ENCODE measurements at places on chromosomes 12 and 14.

DNA sequence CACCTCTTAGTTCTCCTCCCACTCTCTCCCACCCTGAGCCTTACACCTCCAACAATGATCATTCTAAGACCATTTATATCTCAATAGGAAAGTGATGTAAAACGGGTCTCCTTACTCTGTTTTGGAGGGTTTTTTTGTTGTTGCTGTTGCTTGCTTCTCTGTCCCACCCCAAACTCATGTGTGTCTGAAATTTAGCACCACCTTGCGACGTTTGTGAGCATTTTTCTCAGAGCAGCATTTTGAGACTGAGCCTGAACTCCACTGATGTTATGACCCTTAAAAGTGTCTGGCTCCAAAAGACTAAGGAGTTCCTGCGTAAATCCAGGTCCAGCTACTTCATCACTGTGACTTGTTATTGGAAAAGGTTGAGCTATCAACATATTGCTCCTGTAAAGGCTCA lies 155.0 kb downstream of the DAD1 start:
- H3K27me3 ChIP-seq = no peaks in the 10 kb centered on the region
- no peak overlapping the region for H3K27ac ChIP-seq
- no peak for DNase-seq
- no peaks in the 10 kb centered on the region for H3K4me1 ChIP-seq
- no peaks in the 10 kb centered on the region for H3K36me3 ChIP-seq

DNA sequence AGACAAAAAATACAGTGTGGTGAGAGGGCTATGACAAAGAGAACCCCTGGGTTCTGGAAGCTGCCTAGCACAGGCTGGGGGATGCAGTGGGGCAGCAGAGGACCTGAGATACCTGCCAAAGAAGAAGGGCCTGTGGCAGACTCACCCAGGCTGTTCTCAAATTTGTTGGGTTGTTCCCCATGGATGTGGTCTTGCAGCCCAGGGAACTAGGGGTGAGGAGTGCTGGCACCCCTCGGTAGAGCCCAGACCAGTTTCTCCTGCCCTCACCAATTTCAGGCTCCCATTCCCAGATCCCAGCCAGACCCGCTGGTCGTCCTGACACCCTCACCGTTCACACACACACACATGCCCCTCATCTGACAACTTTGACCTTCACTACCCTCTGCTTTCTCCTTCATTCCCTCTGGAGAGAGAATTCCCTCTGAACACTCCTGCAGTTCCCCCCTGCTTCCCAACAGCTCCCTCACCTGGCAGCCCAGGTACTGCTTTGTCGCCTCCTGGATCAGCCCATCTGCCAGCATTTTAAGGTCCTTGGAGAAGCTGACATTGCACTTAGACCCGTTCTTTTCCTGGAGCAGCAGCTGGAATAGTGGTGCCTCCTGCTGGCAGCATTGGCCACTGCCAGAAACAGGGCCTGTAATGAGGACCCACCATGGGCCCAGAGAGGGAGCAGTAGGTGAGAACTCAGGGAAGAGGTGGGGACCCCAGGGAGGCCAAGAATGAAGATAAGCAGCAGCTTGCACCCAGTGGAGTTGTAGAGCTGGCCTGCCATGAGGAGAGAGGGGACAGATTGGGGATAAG lies 5.9 kb upstream of the GDF11 start:
- DNase-seq = peak; percentile 61
- no peaks in the 10 kb centered on the region for H3K4me1 ChIP-seq

DNA sequence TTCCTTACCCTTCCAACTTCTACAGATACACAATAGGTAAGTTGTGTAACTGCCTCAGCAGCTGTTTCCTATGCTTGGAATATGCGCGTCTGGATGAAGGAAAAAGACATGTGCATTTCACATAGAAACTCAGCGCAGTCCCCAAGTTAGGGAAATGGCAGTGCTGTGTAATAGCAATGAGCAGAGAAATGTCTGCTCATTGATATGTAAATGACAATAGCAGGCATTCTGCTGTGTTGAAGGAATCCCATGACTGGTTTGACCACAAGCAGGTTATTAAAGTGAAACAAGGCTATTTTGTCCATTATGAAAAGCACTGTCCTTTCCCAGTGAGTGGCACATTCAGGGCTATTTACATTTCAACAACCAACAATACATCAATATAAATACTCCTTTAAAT lies 106.6 kb downstream of the BTG1 start:
- no peaks in the 10 kb centered on the region for H3K36me3 ChIP-seq
- no peak overlapping the region for H3K4me3 ChIP-seq
- H3K4me1 ChIP-seq = no peaks in the 10 kb centered on the region
- no peak overlapping the region for H3K27ac ChIP-seq
- H3K27me3 ChIP-seq = no peaks in the 10 kb centered on the region
- DNase-seq = no peak

DNA sequence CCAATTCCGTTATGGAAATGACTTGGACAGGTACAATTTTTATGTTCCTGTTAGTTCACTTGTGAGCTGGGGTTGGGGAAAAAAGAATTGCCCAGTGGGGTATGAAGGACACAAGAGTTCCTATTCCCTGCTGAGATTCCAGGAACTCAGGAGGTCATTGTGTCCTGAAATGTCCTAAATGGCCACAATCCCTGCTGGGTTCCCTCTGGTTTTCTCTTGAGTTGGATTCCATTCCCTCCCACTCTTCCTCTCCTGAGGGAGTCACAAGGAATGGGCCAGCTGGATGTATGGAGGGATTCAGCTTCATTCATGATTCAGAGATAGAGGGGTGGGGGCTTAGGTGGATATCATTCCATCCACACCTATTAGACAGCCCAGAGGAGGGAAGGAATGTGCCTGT lies 34.5 kb upstream of the DCD start:
- H3K4me1 ChIP-seq = no peaks in the 10 kb centered on the region
- H3K27ac ChIP-seq = no peak overlapping the region
- no peaks in the 10 kb centered on the region for H3K27me3 ChIP-seq
- DNase-seq = no peak
- H3K36me3 ChIP-seq = no peaks in the 10 kb centered on the region

DNA sequence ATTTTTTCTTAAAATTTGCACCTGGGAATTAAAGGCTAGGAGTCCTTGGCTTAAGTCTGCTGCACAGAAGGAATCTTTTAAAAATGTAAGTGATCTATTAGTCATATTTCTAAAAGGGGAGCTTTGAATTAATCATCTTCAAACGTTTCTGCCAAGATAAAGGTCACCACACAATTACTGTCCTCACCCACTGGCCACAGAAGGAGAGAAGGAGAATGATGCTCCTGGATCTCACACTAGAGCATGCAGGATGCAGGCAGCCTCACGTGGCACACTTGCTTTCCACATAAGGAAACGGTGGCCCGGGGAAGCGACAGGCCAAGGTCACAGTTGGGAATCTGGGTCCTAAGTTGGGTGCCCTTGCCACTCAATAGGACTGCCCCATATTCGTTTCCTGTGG lies 16.9 kb downstream of the PLEKHG7 start:
- no peak for DNase-seq
- no peaks in the 10 kb centered on the region for H3K27me3 ChIP-seq
- H3K4me1 ChIP-seq = no peaks in the 10 kb centered on the region
- no peaks in the 10 kb centered on the region for H3K36me3 ChIP-seq
- no peak overlapping the region for H3K4me3 ChIP-seq

All from uterus (tissue), 4 donors.